ENCODE measurements at places on chromosomes 12 and 14. TPM values are rescaled to one million over a fixed set of nuclear protein-coding genes. Genes with fewer than 3 reads are reported as not detected.

The OTX2 gene
- total RNA-seq = 18.8 TPM

The SMCO2 gene
- not detected for total RNA-seq

The TMTC1 gene
- 1.4 TPM for total RNA-seq

The RNF212B gene
- total RNA-seq = not detected

The GPR132 gene
- not detected for total RNA-seq

The ADCY4 gene
- not detected for total RNA-seq

The GDF3 gene
- 0.34 TPM for total RNA-seq

The CCDC177 gene
- total RNA-seq = 7.8 TPM

DNA sequence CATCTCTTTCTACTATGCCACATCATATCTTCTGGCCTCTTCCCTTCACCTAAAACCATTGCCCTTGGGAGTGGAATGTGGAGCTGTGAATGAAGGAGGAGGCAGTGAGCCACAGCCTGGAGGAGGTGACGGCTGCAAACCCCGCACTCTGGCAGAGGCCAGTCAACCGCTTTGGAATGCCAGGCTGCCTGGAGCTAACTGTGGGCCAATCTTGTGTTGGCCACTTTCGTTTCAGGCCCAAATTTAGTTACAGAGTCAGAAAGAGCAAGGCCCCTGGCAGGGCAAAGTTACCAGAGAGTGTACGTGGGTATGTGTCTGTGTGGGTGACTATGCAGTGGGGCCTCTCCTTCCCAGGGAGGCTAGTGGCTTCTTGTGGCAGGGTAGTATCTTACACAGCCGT is 40.1 kb downstream of the CACNA1C start:
- H3K36me3 ChIP-seq = peaks cover 10% of the 10 kb centered on the region
- no peaks in the 10 kb centered on the region for H3K27me3 ChIP-seq
- no peak overlapping the region for H3K4me3 ChIP-seq
- no peak for DNase-seq

GRCh38 chr12:121787063-121788025 is 6.1 kb downstream of the RHOF start:
- DNase-seq = no peak
- no peak overlapping the region for H3K4me3 ChIP-seq
- peaks cover 21% of the 10 kb centered on the region for H3K27me3 ChIP-seq
- peaks cover 8% of the 10 kb centered on the region for H3K4me1 ChIP-seq
- peak overlapping the region; percentile 48 for H3K27ac ChIP-seq

GRCh38 chr12:95319694-95320331 is 102.2 kb downstream of the VEZT start:
- no peak overlapping the region for H3K4me3 ChIP-seq
- H3K27me3 ChIP-seq = peaks cover 2% of the 10 kb centered on the region
- no peak for DNase-seq
- no peaks in the 10 kb centered on the region for H3K36me3 ChIP-seq
- H3K4me1 ChIP-seq = no peaks in the 10 kb centered on the region

- H3K36me3 ChIP-seq = peaks cover 19% of the 10 kb centered on the region
- H3K27me3 ChIP-seq = peaks cover 2% of the 10 kb centered on the region
- H3K4me1 ChIP-seq = no peaks in the 10 kb centered on the region
- DNase-seq = no peak
- no peak overlapping the region for H3K27ac ChIP-seq
- H3K4me3 ChIP-seq = no peak overlapping the region
Observed at GRCh38 chr12:112964067-112964670, 14.2 kb upstream of the OAS2 start.

- H3K4me3 ChIP-seq = no peak overlapping the region
- H3K4me1 ChIP-seq = peaks cover 10% of the 10 kb centered on the region
- H3K27ac ChIP-seq = no peak overlapping the region
- peaks cover 12% of the 10 kb centered on the region for H3K27me3 ChIP-seq
Observed at GRCh38 chr14:22551605-22551997, 37.4 kb downstream of the DAD1 start.

DNA sequence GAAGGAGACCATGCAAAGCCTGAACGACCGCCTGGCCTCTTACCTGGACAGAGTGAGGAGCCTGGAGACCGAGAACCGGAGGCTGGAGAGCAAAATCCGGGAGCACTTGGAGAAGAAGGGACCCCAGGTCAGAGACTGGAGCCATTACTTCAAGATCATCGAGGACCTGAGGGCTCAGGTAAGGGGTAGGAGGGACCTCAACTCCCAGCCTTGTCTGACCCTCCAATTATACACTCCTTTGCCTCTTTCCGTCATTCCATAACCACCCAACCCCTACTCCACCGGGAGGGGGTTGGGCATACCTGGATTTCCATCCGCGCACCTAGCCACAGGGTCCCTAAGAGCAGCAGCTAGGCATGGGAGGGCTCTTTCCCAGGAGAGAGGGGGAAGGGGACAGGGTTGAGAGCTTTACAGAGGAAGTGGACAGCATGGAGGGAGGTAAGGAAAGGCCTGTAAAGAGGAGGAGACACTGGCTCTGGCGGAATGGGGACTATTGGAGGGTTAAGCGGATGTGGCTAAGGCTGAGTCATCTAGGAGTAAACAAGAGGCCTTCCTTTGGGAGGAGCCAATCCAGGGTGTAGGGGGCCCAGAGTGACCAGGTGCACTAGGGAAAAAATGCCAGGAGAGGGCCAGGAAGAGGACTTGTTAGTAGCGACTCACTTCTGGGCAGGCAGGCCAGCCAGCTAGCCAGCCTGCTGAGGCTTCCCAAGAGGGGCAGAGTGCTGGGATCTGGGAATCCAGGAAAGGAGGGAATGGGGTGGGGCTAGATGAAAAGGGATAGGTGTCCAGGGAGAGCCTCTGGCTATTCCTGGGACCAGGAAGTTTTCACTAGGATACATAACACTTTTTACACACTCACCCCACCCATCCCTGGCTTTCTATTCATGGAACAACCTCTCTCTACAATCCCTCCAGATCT is 754 bp downstream of the KRT18 start:
- no peak for DNase-seq
- no peaks in the 10 kb centered on the region for H3K36me3 ChIP-seq
- peak overlapping the region; percentile 55 for H3K4me3 ChIP-seq
- H3K27ac ChIP-seq = no peak overlapping the region

GRCh38 chr14:32254952-32255679 is 52.0 kb upstream of the RNU6-8 start:
- H3K27me3 ChIP-seq = peaks cover 2% of the 10 kb centered on the region
- H3K36me3 ChIP-seq = no peaks in the 10 kb centered on the region
- no peak overlapping the region for H3K27ac ChIP-seq
- peak; percentile 73 for DNase-seq
- H3K4me1 ChIP-seq = no peaks in the 10 kb centered on the region
- no peak overlapping the region for H3K4me3 ChIP-seq

GRCh38 chr12:94990222-94990621 is 13.3 kb downstream of the NDUFA12 start:
- DNase-seq = no peak
- no peaks in the 10 kb centered on the region for H3K27me3 ChIP-seq

DNA sequence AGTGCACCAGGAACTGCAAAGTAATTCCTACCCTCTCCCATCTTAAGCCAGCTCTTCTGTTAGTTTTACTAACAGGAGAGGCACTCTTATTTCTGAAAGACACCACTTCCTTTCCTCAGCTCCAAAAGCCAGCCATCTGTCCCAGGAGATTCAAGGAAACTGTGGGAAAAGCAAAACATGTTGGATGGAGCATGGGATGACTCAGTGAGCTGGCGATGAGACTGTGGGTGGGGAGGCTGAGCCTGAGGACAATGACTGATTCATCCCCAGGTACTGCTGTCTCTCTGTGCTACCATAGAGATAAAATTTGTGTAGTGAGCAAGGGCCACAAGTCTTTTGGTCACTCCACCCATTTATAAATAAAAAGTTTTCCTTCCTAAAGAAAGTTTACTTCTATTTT is 141.4 kb downstream of the MYRFL start:
- H3K4me3 ChIP-seq = no peak overlapping the region
- H3K27me3 ChIP-seq = no peaks in the 10 kb centered on the region
- H3K4me1 ChIP-seq = no peaks in the 10 kb centered on the region

GRCh38 chr12:70744178-70744577 is 106.9 kb upstream of the PTPRB start:
- no peak overlapping the region for H3K4me3 ChIP-seq
- H3K27ac ChIP-seq = no peak overlapping the region
- no peak for DNase-seq
- H3K27me3 ChIP-seq = no peaks in the 10 kb centered on the region
- H3K4me1 ChIP-seq = peaks cover 5% of the 10 kb centered on the region
- no peaks in the 10 kb centered on the region for H3K36me3 ChIP-seq

DNA sequence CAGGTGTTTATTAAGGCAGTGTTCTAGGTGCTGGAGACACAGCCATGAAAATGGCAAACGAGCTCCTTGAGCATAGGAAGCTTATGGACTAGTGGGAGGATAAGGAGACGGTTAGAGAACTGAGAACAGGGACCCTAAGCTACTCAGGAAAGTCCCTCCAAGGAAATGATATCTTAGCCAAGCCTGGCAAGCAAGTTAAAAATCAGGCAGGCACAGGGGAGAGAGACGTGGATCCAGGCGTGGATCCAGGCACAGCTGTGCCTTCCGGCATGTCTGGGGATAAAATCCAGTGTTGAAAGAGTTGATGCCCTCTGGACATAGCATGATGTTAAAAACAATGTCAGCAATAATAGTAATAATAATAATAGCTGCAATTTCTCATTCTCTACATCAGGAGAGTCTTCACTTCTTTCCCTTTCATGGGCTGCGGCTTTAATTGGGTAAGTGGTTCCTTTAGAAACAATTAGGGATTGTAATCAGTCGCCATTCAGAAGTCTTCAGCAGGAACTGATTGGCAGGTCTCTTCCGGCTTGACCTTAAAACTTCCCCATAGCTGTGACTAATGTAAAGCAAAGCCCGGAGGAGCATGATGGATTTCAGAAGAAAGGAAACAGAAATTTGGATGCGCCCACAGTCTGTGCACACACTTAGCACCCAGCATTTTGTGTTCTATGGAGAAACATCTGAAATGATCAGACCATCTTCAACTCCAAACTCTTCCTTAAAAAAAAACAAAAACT is 230.2 kb downstream of the SLC41A2 start:
- peaks cover 3% of the 10 kb centered on the region for H3K36me3 ChIP-seq
- DNase-seq = no peak
- H3K4me3 ChIP-seq = no peak overlapping the region
- H3K27ac ChIP-seq = no peak overlapping the region

- no peak overlapping the region for H3K27ac ChIP-seq
- no peak overlapping the region for H3K4me3 ChIP-seq
- DNase-seq = no peak
- H3K27me3 ChIP-seq = peaks cover 6% of the 10 kb centered on the region
Observed at GRCh38 chr12:18998343-18999261, 130.9 kb upstream of the PLEKHA5 start.

- H3K27me3 ChIP-seq = no peaks in the 10 kb centered on the region
- H3K36me3 ChIP-seq = no peaks in the 10 kb centered on the region
- DNase-seq = no peak
Observed at GRCh38 chr14:38073641-38074040, 134.1 kb upstream of the SSTR1 start.

DNA sequence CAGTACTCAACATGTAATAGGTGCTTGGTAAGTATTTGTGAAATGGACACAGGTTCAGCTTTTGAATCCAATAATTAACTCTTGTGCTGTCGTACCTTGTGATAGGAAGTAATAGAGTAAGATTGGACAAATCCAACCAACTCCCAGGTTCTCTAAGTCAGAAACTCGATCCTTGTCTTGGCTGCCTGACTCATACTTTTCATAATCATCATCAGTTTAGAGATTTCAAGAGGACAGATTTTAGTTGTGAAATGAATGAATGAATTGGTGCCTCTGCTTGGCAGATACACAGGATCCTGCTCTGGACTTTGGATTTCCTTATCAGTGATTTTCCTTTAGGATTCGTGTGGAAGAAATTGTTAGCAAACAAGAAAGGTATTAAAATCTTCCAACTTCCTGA is 1145.2 kb downstream of the AACS start:
- H3K27ac ChIP-seq = no peak overlapping the region
- H3K27me3 ChIP-seq = no peaks in the 10 kb centered on the region
- DNase-seq = no peak
- H3K4me3 ChIP-seq = no peak overlapping the region
- H3K4me1 ChIP-seq = no peaks in the 10 kb centered on the region

- no peak overlapping the region for H3K27ac ChIP-seq
- no peaks in the 10 kb centered on the region for H3K36me3 ChIP-seq
- H3K4me1 ChIP-seq = peaks cover 2% of the 10 kb centered on the region
- DNase-seq = no peak
- no peak overlapping the region for H3K4me3 ChIP-seq
Observed at GRCh38 chr12:22494319-22494718, 50.0 kb downstream of the C2CD5 start.

DNA sequence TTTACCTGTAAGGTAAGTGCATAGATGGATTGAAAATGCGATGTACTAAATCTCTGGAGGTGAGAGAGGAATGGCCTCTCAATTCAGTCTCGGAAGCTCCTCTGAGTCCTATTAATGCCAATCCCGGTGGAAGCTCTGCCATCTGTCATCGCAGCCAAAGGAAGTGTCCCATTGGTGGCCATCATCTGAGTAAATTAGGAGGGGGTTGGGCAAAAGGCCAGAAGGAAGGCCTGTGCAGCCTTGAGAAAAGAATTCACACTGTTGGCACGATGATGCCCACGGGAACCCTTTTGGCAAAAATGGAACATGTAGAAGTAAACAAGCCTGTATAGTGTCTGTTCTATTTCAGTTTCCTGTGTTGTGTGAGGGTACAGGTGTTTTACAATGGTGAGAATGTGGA is 494.8 kb downstream of the NELL2 start:
- H3K27me3 ChIP-seq = peaks cover 5% of the 10 kb centered on the region
- peak overlapping the region; percentile 72 for H3K4me3 ChIP-seq

- H3K27me3 ChIP-seq = peaks cover 2% of the 10 kb centered on the region
- peaks cover 7% of the 10 kb centered on the region for H3K36me3 ChIP-seq
- peaks cover 4% of the 10 kb centered on the region for H3K4me1 ChIP-seq
- DNase-seq = no peak
Observed at GRCh38 chr14:95146079-95146771, 11.1 kb downstream of the DICER1 start.

DNA sequence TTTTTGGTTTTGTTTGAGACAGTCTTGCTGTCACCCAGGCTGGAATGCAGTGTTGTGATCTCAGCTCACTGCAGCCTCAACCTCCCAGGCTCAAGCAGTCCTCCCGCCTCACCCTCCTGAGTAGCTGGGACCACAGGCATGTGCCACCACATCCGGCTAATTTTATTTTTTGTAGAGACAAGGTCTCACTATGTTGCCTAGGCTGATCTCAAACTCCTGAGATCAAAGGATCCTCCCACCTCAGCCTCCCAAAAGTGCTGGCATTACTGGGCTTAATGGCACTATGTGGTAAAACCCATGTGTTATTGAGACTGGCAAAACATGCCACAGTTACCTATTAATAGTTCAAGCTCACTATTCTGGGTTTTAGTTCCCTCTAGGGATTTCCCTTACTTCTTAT is 51.2 kb upstream of the KCNH3 start:
- H3K27me3 ChIP-seq = peaks cover 4% of the 10 kb centered on the region
- H3K4me1 ChIP-seq = peaks cover 13% of the 10 kb centered on the region
- H3K36me3 ChIP-seq = no peaks in the 10 kb centered on the region
- H3K27ac ChIP-seq = no peak overlapping the region
- H3K4me3 ChIP-seq = no peak overlapping the region

GRCh38 chr12:124481772-124482566 is 85.4 kb downstream of the NCOR2 start:
- peaks cover 30% of the 10 kb centered on the region for H3K27me3 ChIP-seq
- H3K36me3 ChIP-seq = no peaks in the 10 kb centered on the region
- H3K4me1 ChIP-seq = peaks cover 29% of the 10 kb centered on the region
- DNase-seq = no peak
- H3K27ac ChIP-seq = peak overlapping the region; percentile 71
- peak overlapping the region; percentile 39 for H3K4me3 ChIP-seq

Data from glutamatergic neuron (in vitro differentiated cells).